AML-193 (cell line): ENCODE measurements at places on chromosomes 1 and 21.

DNA sequence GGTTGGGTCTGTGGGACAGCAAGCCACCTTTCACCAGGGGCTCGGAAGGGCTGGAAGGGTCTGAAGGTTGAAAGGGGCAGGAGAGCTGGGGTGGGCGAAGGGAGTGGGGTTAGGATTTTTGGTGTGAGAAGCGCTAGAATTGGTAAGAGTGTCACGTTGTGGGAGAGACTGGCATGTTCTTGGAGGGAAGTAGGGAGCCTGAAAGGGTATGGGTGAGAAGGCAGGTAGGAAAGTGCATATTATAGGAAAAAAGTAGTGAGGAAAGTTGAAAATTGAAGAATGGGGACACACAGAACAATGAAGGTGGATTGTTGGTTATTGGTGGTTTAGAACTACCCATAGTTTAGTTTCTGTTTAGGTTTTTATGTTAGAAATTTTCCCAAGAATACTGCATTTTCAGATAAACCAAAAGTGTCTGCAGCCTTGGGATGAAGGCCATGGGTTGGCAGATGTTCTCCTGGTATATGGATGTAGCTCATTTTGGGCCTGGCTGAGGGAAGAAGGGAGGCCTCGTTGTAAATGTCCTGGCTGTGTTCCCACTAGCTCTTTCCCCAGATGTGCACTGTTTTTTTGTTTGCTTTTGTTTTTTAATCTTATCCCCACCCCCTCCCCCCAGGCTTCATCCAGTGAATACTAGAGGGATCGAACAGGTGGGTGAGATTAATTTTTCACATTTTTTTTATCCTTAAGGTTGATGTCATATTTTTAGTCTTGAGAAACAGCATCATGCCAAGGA is 1.2 kb downstream of the LRRC42 start:
- no peak for DNase-seq

DNA sequence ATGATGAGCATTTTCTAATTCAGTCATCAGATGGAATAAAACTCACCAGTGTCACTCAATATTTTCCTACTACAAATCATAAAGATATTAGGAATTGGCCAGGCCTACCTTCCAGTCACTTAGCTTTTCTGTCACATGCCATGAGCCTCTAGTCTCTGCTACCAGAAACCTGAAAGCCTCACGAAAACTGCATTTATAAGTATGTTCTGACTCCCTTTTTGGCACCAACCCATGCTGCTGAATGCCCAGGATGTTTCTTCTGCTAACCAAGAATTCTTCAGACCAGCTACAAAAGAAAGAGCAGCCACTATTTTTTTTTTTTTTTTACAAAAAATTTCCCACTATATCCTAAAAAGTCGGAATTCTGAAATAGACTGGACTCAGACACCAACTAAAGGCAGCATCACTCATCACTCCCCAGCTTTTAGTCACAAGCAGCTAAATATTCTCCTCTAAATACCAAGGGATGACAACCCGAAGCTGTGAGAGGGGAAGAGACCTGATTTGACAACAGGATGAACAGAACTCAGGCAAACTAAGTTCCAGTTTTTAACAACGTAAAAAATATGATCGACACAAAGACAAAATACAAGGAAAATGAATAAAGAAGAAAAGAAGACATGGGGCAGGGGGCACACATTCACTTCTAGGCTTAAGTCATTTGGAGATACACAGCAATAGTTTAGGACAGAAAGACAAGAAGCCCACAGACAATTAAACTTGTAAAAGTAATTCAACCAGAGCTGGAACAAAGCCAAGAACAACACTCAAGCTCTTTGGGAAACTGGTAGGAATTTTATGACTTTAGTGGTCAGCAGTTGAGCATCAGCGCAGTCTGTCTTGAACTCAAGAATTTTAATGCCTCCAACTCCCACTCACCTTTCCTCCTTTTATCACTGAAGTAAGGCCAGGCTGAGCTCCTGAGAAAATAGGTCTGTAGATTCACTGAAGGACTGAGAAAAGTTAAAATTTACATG is 1.7 kb downstream of the DCAF8 start:
- no peak for DNase-seq

DNA sequence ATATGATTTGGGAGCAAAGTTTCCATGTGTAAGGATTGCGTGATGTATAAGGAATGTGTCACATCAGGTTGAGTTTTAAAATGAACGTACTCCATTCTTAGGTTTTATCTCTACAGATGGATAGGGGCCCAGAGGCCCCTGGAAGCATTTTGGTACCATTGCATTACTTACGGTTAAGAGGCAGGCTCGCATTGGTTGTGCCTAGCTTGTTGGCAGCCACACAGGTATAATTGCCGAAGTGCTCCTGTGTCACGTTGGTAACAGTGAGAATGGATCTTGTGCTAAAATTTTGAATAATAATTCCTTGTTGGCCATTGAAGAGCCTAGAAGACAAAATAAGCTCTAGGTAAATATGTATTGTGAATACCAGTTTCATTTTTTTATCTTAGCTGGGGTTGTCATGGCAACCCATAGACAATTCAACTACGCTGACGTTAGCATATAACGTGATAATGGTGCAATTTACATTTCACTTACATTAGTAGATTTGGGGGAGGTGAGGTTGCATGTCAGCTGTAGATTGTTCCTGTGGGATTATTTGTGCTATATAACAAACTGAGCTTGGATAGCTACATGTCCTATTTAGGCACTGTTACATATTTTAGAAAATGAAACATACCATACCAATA is 511.9 kb upstream of the ZRANB2 start:
- DNase-seq, result no peak

- no peak for DNase-seq
Measured at GRCh38 chr1:78073441-78073840, 27.7 kb downstream of the GIPC2 start.

- DNase-seq, result no peak
Measured at GRCh38 chr1:208219659-208220282, 24.4 kb downstream of the PLXNA2 start.

- DNase-seq, result no peak
Measured at GRCh38 chr1:206455666-206456344, 14.5 kb upstream of the IKBKE start.

DNA sequence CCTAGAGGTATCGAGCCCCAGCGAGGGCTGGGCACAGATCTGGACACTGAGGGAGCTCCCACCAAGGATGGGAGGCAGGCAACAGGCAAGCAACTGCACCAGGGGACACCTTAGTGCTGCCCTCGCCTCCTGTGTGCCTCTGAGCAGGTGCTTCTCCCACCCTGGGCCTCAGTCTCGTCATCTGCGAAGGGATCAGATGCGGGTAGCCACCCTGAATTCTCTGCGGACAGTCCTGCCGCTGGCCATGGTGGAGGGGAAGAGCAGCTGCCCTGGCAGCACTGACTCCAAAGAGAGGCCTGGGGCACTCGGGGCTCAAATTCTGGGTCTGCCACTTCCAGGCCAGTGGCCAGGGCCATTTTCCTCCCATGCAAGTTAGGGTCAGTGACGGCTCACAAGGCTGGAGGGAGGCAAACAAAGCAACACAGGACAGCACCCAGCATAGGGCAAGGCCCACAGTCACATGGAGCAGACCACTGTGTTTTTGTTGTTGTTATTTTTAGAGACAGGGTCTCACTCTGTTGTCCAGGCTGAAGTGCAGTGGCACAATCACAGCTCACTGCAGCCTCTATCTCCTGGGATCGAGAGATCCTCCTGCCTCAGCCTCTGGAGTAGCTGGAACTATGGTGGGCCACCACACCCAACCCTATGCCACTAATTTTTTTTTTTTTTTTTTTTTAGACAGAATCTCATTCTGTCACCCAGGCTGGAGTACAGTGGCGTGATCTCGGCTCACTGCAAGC is 7.1 kb upstream of the SDC3 start:
- DNase-seq, result no peak

DNA sequence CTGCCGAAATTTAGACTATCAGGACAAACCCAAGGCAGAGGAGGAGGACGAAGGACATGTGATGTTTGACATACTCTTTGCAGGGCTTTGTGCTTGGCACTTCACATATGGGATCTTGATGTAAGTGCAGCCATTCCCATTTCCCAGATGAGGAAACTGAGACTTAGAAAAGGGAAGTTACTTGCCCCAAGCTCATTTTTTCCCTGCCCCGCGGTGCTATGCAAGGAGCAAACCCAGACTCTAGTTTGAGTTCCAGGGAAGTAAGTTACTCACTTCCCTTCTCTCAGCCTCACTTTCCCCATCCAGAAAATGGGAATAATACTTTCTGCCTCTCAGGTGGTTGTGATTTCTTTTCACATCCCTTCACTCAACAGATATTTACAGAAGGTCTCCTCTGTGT is 4.5 kb upstream of the FOXO6 start:
- no peak for DNase-seq

- DNase-seq, result no peak
Measured at GRCh38 chr1:181187337-181188126, 99.0 kb downstream of the IER5 start.

DNA sequence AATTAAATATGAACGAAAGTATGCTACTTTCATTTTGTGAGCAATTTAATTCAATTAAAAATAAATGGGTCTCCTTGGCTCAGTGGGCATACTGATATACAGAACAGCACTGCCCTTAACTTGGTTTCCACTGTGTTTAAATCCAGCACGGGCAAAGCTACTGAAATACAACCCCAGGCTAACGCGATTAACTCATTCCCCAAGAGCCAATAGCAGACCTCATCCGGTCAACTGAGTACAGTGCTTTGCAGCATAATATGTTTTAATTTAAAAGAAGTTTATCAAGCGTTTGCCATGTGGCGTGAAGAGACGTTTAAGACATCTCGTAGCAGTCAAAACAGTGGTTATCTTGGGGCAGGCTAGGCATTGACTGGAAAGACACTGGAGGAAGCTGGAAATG is 118.6 kb downstream of the PROX1 start:
- DNase-seq, result no peak

DNA sequence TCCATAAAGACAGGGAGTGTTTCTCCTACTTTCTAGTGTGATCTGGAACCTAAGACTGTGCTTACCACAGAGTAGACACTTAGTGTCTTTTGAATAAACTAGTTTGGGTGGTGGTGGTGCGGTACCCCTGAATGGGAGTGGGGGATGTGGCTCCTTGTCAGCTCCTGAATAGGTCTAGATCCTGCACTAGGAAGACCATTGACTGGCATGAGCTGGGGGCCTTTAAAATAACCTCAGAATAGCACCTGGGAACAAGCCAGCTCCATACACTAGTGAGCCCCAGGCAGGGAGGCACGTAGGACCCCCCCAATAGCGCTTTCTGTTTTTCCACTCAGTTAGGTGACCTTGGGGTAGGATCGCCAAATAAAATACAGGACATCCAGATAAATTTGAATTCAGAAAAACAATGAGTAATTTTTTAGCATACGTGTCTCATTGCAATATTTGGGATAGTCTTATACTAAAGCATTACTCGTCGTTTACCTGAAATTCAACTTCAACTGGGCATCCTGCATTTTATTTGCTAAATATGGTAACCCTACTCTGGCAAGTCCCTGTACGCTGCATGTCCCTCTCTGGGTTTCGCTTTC is 45.6 kb downstream of the AZIN2 start:
- no peak for DNase-seq

DNA sequence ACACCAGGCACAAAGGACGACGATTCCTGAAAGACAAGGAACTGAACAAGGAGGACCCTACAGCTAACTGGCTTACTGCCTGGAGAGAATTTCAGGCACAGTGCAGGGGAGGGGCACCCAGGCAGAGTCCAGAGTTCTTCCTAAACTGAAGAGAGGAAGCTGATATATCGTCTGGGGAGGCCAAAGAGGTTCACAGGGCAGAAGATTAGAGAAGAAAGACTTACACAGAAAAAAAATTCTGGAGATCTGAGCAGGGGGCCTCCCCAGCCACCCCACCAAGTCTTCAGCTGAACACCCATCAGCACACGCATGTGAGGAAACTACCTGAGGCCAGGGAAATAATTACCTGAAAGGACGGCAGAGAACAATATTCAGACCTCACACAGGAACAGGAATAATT is 24.6 kb downstream of the SORT1 start:
- no peak for DNase-seq

DNA sequence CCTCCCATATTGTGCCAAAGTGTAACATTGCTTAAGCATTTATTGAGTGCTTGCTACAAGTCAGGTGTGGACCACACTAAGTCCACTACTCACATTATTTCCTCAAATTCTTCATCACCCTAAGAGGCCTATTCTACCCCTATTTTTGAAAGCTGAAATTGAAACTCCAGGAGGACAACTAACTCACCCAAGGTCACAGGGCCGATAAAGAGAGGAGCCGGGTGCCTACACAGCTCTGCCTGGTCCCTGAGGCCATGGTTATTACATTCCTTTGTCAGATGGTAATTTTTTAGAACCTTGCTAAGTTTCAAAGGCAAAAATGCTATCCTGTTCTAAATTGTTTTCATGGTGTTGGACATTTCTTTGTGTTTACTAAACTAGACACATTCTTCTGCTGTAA is 24.2 kb upstream of the KLHDC8A start:
- DNase-seq, result no peak

DNA sequence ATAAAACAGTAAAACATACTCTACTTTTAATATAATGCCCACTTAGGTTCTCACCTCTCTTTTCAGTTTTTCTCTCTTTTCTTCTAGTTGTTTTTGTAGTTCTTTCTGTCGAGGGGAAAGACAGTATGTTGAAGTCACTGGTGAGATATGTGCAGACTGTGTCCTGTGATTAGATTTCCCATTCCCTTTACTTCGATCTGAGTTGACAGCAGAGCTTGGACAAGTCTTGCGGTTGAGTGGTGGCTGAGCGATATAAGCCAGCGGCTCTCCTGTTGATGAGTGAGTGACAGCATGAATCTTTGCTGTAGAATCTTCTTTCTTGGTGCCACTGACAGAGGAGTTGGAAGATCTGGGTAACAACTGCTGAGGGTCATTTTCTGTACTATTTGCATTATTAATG is 6.0 kb downstream of the CCDC181 start:
- no peak for DNase-seq

DNA sequence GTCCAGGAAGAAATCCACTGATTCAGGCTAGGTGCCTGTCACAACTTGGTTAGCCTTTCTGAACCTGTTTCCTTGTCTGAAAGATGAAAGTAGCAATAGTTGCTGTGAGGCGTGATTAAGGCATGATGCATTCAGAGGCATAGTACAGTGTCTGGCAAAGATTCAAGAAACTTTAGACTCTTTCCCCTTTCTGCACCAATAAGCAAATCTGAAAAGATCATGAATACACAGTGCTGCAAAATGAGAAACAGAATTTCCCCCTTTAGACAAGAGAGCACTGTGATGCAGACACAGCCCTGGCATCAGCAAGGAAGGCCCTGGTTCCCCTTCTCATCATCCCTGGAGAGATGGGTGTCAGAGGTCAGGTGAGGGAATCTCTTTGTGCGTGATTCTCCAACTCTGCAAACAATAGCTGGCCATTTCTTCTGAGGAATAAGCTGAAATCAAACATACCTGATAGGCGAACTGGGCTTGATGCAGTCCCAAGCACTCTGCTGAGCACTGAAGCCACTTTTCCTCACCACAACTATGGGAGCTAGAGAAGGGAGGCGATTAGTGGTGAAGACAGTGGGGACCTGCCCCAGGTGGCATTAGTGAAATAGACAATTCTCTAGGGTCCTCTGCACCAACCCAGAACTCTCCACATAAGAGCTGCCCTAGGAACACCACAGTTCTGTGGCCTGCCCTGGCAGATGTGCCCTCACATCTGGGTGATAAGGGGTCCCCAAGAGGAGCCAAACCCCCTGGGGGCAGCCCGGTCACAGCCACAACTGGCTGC is 41.7 kb downstream of the ITPKB start:
- DNase-seq, result no peak

- no peak for DNase-seq
Measured at GRCh38 chr1:67118191-67118590, 16.6 kb downstream of the C1orf141 start.
